ENCODE measurements at places on chromosomes 2 and 18. TPM values are rescaled to one million over a fixed set of nuclear protein-coding genes. Genes with fewer than 3 reads are reported as not detected.

NEUROD1 gene
- total RNA-seq, result not detected

DNAH7 gene
- 0.04 TPM for total RNA-seq

SLC11A1 gene
- total RNA-seq, result 0.13 TPM

RAD51AP2 gene
- not detected for total RNA-seq

POU3F3 gene
- not detected for total RNA-seq

NEU2 gene
- not detected for total RNA-seq

LRRC30 gene
- not detected for total RNA-seq

FTCDNL1 gene
- 4.6 TPM for total RNA-seq

EFHD1 gene
- total RNA-seq, result 0.17 TPM

MITD1 gene
- 51.2 TPM for total RNA-seq

FBXO48 gene
- total RNA-seq, result 1.5 TPM

ARHGAP15 gene
- total RNA-seq, result 36.1 TPM

CCDC138 gene
- 16.0 TPM for total RNA-seq

PRKCE gene
- total RNA-seq, result 7.3 TPM

KIAA2012 gene
- not detected for total RNA-seq

ZAP70 gene
- total RNA-seq, result 201 TPM

SERPINB2 gene
- total RNA-seq, result not detected

ABCG5 gene
- not detected for total RNA-seq

PTPRN gene
- total RNA-seq, result 0.04 TPM

TIMM21 gene
- total RNA-seq, result 66.4 TPM
